Mesothelial cell of epicardium (in vitro differentiated cells): ENCODE measurements at places on chromosomes 7 and 10.

DNA sequence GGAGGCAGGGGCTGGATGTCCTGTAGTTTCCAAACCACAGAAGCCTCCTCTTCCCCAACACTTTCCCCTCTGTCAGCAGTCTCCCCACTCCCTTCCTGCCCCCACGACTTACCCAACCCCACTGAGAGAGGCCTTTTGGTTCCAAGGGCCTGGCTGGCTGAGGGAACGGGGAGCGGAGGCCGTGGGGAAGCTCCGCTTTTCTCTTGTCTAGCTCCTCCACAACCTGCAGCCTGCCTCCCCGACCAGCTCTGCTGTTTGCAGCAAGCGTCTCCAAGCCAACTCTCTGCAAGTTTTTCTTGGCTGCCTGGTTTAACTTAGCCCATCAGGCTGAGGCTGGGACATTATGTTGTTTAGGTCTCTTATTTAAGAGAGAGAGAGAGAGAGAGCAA, 126.8 kb downstream of the NEURL1 start:
- no peak for DNase-seq

DNA sequence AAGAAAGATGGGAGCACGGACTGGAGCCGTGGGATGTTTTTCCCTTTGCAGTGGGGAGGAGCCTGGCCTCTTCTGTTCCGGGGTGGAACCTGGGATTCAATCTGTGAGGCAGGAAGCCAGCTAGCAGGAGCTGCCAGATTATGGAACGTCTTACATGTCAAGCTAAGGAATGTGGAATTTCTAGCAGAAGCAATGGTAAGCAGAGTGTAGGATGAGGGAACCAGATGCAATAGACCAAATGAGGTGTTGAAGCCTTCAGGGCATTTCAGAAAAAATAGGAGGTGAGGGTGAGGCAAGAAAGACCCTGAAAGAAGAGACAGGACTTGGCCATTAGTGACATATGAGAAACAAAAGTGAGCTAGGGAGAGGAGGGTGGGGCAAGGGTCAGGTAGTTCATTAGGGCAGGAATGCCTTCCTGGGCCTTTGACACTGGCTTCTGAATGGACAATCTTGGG, 105.5 kb downstream of the CHN2 start:
- no peak for DNase-seq

- no peak for DNase-seq
Observed at GRCh38 chr10:49598986-49599385, 11.1 kb upstream of the SLC18A3 start.

- no peak for DNase-seq
Observed at GRCh38 chr7:83575436-83575835, 73.5 kb downstream of the SEMA3E start.

GRCh38 chr10:11721806-11722205, 20.4 kb upstream of the ECHDC3 start:
- DNase-seq: no peak

GRCh38 chr10:95260397-95260881, 30.4 kb downstream of the PDLIM1 start:
- DNase-seq: no peak

DNA sequence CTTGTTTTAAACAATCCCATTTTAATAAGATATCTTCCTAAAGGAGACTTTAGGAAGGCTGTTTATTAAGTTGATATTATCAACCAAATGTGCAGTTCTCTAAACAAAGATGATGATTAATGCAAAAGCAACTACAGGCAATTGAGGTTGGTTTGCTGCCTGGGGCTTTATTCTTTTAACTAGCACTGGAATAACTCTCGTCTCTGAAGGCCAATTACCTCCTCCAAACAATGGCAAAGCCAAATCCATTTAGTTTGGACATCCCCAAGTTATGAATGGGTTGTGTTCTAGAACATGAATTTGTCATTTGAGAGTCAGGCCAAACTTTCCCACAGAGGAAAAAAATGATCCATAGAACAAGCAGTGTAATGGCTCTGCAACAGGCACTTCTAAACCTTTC, 114.1 kb downstream of the SLC16A9 start:
- no peak for DNase-seq

- no peak for DNase-seq
Observed at GRCh38 chr10:35074266-35074665, 15.9 kb downstream of the CUL2 start.

DNA sequence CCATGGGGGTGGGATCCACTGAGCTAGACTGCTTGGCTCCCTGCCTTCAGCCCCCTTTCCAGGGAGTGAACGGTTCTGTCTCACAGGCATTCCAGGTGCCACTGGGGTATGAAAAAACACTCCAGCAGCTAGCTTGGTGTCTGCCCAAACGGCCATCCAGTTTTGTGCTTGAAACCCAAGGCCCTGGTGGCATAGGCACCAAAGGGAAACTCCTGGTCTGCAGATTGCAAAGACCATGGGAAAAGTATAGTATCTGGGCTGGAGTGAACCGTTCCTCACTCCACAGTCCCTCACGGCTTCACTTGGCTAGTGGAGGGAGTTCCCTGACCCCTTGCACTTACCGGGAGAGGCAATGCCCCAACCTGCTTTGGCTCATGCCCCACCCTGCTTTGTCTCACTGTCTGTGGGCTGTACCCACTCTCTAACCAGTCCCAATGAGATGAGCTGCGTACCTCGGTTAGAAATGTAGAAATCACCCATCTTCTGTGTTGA, 62.7 kb downstream of the PPP1R9A start:
- DNase-seq: no peak

GRCh38 chr7:94179466-94179865, 175.3 kb upstream of the BET1 start:
- no peak for DNase-seq

DNA sequence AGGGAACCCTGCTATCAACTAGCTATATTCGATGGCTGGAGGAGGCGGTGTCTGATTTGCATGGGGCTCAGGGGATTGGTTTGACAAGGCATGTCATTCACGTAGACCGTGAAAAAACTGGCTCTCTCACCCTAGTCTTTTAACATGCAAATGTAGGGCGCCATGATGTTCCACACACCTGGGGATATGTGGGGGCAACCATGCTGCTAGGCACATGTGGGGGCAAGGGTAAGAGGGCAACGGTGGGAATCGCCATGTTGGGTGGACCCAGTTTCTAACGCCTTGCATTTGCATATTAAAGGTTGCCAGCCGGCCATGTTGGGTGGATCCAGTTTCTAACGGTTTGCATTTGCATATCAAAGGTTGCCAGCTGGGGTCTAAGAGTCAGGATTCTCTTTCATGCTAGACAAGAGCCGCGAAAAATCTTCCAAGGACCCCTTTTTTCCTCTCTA, 419.2 kb upstream of the NFE2L3 start:
- no peak for DNase-seq

- no peak for DNase-seq
Observed at GRCh38 chr10:119189811-119190282, 11.2 kb upstream of the PRDX3 start.
